Stimulated activated CD8-positive, alpha-beta memory T cell treated with anti-CD3 and anti-CD28 coated beads, Interleukin-4, amount 100 ng/mL, for 4 hours (primary cell): ENCODE measurements at places on chromosomes 1 and 21.

DNA sequence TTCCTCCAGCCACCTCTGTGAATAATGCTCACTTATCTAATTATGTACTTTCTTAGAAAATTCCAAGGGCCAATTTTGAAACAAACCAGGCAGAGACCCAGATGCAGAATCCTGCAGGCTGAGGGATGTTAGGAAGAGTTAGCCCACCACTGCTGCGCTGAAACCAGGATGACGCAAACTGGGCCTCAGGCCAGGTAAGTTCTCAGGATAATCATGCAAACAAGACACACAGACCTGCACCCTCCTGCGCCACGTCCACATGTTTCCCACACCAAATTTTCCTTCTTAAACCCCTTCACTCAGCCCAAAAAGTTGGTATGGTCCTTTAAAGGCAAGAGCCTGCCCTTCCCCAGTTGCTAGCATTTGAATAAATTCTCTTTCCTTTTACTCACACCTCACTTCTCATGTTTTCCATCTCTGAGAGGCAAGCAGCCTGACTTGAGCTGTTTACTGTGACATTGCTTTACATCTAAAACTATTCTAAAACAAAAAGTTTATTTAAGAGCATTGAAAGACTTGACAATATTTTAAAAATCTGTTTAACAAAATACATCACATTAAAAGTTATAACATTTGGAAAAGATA, 887.1 kb downstream of the LRRIQ3 start:
- no peak for DNase-seq

GRCh38 chr1:8889925-8890785, 11.7 kb upstream of the ENO1 start:
- DNase-seq, result no peak

DNA sequence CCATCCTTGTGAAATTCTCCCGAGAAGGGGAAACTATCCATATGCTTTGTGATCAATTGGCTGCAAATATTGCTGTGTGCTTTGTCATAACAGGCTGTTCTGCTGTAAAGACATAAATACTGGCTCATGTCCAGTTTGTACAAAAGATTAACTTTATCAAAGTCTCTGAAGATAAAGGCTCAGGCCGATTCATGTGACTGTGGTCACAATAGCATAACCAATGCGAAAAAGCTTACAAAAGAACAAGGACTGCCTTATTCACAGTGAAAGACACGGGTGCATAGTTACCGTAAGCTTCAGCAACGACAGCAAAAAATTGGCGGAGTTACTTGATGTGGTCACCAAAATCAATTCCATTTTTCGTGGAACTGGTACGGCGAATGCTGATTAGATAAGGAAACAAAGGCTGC, 173.6 kb upstream of the CHRM3 start:
- no peak for DNase-seq

DNA sequence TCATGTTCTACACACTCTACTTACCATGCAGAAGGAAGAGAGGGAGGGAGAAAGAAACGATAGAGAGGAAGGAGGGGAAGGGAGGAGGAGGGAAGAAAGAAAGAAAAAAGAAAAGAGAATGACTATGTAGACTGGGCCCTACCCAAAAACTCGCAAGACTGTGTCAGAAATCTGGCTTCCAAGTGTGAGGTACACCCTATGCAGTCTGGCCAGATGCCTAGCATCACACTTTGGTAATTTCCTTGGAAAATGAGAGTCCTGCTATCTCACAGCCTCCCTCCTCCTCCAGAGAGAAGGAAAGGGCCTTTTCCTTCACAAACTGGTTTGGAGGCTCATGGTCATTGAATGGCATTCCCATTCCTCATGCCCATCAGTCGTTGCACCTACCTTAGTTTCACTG, 86.4 kb upstream of the LRRC8D start:
- DNase-seq, result no peak

DNA sequence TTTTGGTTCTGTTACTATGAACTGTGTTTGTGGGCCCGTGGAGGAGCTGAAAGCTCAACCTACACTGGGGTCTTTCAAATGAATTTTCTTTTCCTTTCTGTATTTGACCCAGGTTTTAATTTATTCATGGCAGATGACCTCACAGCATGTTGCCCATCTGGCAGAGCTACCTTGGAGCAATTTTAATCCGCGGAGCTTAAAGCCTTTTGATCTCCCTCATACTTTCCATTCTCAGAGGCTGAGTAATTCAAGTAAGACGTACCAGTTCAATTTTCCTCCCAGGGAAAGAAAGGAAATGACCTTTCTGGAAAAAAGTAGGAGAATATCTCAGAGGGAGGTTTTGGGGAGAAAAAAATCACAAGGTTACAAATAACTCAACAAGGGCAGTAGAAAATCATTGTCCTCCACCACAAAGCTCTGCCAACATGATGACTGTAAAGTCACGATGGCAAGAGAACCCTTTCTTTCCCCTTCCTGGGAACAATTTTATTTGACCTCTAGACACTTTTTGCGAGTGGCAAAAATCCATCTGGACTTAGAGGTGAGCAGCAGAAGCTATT, 21.6 kb upstream of the PCP4 start:
- no peak for DNase-seq

GRCh38 chr1:109891930-109892329, 18.7 kb upstream of the CSF1 start:
- DNase-seq, result no peak

DNA sequence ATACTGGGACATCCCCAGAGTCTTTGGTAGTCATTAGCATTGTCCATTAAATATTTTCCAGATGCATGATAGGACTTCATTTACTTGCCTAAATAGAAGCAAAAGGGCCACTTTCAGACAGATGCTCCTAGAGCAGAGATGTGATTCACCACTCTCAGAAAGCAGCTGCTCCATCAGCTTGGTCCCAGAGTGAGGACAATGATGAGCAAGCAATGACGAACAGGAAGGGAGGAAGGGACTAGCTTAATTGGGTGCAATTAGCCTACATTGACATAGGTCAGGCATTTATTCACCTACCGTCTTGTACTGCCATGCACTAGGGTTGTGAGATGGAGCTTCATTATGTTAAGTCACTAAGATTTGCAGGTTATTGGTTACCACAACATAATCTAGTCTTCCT, 85.1 kb upstream of the PLXNA2 start:
- DNase-seq, result no peak

GRCh38 chr1:216560527-216560926, 137.3 kb upstream of the USH2A start:
- no peak for DNase-seq

- DNase-seq, result no peak
Measured at GRCh38 chr1:200128944-200129879, 101.7 kb downstream of the NR5A2 start.

DNA sequence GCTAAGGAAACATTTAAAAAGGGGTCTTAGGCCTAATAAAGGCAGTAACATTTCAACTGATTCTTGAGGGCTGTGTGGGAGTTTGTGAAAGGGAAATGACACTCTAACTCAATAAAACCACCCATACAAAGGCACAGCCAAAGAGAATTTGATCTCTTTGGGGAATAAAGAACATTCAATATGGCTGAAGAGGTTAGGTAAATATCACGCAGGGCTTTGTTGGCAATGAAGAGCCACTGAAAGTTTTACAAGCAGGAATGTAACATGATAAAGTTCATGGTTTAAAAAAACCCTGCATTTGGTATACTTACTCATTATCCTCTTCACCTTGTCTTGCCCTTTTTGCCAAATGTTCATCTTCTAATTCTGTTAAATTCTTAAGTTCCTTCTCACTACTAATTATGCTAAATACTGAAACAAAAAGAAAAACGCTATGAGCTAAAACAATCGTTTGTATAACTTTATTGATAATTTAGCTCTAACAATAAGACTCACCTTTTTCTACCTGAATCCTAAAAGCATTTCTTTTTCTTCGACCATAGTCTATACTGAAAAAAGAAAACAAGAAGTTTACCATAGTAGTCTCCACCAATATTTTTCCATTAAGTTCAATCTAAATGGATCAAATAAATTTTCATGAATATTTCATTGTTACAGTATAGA, 12.5 kb downstream of the NVL start:
- DNase-seq, result no peak

DNA sequence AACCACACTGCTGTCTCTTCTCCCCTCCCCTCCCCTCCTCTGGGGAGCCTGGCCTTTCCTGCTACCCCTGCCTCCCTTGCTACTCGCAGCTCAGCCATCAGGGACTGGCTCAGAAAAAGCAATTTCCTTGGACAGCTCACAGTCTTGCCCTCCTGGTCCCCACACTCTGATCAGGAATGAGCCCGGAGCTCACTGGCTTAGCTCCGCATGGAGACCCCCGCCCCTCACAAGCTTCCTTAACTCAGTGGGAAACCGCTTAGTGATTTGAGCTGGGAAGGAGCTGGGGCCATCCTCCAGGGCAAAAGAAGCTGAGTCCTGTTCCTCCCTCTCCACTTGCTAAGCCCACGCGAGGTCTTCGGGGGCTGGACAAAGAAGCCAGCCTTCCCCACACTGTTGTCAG, 70.3 kb upstream of the ACTL8 start:
- no peak for DNase-seq

GRCh38 chr1:37148663-37149062, 114.3 kb upstream of the GRIK3 start:
- no peak for DNase-seq

- peak; percentile 15 for DNase-seq
Measured at GRCh38 chr1:39657923-39658485, 13.9 kb downstream of the NT5C1A start.

DNA sequence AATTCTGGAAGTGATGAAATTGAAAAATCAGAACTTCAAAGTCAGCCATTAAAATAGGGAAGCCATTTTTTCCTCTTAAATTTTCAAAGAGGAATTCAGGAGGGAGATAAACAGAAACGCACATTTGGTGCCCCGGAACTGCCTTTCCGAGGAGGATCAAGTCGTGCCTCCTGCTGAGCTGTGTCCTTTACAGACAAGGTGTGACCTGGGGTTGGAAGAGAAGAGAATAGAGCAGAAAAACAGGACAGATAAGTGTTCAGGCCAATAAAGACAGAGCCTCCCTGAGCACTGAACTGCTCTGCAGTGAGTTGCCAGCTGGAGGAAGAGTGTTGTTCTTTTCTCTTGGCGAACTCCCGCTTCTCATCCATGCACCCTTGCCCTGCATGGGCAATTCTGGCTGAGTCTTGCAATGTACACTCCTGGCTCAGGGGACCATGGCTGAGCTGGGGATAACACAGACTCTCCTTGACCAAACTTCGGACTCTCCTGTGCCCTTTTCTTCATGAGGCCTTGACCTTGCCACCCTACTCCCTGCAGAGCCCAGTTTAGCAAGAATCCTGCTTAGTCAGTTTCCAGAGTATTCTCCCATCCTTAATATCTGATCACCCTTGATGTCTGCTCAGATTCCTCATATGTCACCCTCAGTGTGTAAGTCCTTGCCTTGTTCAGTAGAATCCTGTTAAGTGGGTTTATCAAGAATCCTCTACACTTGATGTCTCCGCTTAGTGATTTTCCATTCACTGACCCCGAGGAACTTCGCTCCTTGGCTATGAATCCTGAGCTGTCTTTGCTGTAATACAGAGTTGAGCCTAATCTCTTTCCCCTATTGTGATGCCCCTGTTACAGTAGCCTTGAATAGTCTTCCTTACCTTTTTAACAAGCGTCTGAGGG, 1.3 kb upstream of the MTARC1 start:
- DNase-seq, result no peak

GRCh38 chr1:81432654-81433109, 368.1 kb upstream of the ADGRL2 start:
- DNase-seq, result no peak

GRCh38 chr1:209648931-209649776, 3.1 kb downstream of the LAMB3 start:
- DNase-seq, result no peak

DNA sequence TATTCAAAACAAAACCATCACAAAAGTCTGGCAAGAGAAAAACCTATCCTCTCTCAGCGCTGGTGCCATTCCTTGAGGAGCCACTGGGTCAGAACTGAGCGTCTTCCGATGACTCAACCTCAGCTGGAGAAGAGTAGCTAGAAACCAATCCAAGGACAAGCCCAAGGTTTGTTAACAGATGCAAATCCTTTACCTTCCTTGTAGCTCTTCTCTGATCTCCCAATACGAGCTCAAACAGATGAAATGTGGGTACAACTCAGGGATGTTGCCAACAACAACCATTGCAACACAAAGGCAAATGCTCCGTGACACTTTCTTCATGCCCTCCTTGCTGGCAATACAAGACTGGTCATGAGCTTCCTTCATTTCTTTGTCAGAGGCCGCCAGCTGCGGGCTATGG, 337.1 kb downstream of the SIPA1L2 start:
- DNase-seq, result no peak

- DNase-seq, result no peak
Measured at GRCh38 chr1:200834383-200834782, 38.4 kb upstream of the GPR25 start.

- DNase-seq, result no peak
Measured at GRCh38 chr1:241412646-241413045, 55.6 kb upstream of the RGS7 start.

- no peak for DNase-seq
Measured at GRCh38 chr1:169201084-169201619, 94.7 kb downstream of the ATP1B1 start.

DNA sequence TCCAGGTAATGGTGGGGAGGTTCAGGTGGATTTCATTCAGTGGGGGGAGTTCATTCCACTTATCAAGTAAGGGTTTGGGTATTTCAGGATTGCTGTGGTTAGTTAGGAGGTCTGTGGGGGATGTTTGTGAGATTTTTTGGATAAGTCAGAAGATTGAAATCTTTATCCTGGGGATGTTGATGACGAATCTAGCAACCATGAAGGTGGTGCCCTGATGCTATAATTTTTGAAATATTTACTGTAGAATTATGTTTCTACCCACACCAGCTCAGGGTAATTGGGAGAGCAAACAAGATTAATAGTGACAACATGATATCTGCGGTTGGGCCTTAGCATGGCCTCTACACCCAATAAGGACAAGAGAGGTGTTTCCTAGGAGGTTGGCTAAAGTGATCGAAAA, 28.3 kb downstream of the SUCO start:
- no peak for DNase-seq

GRCh38 chr1:29607236-29607635, 370.9 kb downstream of the PTPRU start:
- no peak for DNase-seq

GRCh38 chr1:226302731-226303130, 6.2 kb downstream of the LIN9 start:
- no peak for DNase-seq
